ENCODE measurements at places on chromosomes 11 and 22.

DNA sequence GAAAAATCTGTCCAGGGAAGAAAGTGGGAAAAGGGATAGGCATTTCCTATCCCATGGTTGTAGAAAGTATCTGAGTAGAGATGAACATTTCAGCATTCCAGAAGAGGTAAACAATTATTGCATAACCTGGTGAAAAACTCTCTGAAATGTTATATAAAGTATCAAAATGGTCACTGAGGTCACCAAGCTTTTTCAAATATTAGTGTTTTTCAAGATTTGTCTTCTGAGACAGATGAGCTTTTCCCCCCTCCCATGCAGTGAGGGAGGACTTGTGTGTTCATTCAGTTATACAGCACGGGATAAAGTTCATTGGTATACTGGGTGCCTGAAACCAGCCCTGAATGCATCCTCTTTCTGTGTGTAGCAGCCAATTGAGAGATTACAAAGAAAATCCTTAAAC is 1.9 kb upstream of the DEPDC7 start:
- no peak for DNase-seq

GRCh38 chr11:43687120-43687791 is 6.7 kb downstream of the HSD17B12 start:
- no peak for DNase-seq

DNA sequence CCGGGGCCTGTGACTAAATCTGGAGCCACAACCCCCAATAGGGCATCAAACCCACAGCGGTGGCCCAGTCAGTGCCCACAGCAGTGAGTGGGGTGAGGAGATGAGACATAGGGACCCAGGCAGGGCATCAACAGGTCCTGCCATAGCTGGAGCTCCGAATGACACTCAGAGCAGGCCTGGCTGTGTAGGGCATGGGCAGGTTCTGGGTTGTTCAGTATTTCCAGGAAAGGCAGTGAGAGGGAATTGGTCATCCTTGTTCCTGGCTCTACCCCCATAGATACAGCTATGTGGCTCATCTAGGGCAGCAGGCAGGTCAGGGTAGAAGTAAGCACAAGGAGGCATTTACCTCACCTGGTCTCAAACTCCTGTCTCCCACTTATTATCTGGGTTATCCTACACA is 126.6 kb downstream of the BUD13 start:
- DNase-seq, result no peak

- DNase-seq, result no peak
These were observed 45.9 kb upstream of the SYT7 start for GRCh38 chr11:61626580-61627380.

DNA sequence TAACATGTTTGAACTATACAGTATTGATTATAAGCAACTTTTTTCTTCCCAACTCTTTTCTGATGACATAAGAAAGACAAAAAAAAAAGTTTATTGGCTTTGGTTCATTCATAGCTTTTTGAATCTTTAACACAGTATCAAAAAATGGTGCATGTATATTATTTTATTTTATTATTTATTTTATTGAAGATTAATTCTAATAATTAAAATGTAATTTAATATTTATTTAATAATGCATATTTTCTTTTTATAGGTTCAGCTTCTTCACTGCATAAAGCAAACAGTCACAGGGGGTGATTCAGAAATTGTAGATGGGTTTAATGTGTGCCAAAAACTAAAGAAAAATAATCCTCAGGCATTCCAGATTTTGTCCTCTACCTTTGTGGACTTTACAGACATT is 78.8 kb downstream of the BBOX1 start:
- no peak for DNase-seq

- no peak for DNase-seq
These were observed 55.8 kb downstream of the ETS1 start for GRCh38 chr11:128531588-128531987.

DNA sequence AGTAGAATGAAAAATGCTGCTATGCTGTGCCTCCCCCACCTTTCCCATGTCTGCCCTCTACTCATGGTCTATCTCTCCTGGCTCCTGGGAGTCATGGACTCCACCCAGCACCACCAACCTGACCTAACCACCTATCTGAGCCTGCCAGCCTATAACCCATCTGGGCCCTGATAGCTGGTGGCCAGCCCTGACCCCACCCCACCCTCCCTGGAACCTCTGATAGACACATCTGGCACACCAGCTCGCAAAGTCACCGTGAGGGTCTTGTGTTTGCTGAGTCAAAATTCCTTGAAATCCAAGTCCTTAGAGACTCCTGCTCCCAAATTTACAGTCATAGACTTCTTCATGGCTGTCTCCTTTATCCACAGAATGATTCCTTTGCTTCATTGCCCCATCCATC is 14.9 kb upstream of the HBE1 start:
- DNase-seq, result no peak

DNA sequence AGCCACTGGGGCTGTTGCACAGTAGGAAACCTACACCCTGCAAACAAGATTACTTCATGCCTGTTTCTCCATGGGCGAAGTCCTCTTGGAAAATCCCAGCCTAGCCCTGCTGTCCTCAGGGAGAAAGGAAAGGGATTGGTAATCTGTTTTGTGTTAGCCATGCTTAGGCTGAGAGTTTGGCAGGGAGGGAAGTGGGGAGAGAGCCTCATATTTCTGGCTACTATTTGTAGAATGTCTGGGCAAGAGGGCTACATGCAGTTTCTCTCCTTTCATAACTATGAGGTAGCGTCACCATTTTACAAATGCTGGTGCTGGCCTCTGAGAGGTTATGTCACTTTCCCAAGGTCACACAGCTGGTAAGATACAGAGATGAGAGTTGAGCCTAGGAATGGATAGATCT is 737 bp upstream of the MFRP start:
- no peak for DNase-seq

DNA sequence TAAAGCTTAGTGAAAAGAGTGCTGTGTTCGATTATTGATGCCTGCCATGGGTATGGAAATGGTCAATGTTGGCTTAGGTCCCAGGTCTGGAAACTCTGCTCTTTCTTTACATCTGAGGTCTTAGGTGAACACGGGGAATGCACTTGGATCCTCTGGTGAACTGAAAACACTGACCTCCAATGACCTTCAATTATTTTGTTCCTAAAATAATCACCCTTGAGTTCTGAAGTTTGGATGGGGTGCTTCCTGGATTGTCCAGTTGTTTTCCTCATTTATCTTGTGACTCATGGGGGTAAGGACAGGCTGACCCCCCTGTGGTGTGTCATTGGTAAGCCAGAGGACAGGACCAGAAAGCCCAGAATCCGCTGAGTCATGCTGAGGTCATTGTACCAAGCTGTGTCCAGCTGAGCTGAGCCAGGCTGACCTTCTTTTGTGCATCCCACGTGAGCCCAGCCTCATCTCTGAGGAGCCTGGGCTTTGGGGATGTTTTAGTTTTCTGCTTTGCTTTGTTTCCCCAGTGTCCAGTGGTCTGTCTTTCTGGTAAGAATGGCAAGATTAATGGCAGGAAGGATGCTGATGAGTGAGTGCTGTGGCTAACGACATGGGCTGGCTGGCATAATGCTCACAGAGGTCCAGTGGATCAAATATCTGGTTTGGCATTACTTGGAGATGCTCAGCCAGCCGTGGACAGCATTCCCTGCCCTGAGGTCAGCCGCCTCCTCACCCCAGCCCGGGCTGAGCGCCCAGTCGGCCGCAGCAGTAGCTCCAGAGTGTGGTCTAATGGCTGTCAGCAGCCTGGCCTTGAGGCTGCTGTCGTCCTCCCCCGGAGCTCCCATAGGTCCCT is 35.6 kb downstream of the AMPD3 start:
- DNase-seq, result no peak

DNA sequence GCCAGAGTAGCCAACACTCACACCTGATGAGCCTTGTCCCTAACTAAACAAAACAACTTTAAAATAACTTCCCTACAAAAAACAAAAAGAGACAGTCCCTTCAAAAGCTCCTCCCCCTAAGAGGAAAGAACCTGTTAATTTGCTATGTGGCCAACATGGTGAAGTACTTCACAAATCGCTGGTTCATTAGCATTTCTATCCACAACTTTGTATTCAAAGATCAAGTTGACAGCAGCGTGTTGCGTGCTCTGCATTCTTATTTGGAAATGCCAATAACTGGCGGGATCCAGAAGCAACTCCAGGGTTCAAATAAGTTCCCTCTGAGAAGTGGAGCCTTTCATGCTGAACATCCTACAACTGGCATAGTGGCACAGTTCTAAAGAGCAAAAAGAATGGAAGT is 48.6 kb downstream of the CADM1 start:
- no peak for DNase-seq

All from HuH-7 (cell line).